ENCODE measurements at places on chromosomes 5 and 9. TPM values are rescaled to one million over a fixed set of nuclear protein-coding genes. Genes with fewer than 3 reads are reported as not detected.

GRCh38 chr9:95840074-95840473 is 35.4 kb upstream of the ERCC6L2 start:
- DNase-seq = no peak

DNA sequence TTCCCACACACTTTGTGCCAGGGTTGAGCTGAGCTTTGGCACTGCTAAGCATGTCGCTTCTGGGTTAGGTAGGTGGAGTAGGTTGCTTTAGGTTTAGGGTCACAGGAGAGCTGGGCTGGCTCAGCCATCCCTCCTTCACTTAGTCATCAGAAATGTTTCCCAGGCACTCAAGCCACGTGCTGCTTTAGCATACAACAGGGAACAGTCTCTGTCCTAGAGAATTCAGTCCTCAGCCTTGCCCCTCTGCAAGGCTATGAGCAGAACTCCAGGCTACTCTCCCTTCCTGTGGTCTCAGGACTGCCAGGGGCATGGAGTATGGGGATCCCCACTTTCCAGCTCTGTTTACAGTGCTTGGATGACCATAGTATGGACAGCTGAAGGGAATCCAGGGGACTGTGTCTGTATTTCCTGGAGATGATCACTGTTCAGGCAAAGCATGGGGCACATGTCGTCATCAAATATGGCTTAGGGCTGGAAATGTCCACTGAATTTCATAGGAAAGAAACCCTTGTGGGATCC is 7.5 kb upstream of the ANKRD33B start:
- no peak for DNase-seq

DNA sequence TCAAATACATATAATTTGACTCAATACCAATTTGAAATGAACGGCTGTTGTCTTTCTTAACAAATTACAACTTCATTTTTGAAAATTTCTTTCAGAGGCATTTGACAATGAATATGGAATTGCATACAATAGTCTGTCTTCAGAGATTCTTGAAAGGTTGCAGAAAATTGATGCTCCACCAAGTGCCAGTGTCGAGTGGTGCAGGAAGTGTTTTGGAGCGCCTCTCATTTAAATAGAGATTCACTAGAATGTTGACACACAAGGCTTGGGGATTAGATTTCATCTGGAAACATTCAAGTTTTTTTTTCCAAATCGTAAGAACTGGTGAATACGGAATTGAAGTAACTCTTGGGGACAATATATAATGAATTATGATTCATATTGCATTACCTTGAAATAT is 8.1 kb downstream of the RPS6 start:
- DNase-seq = no peak

GRCh38 chr9:129256959-129257713 is 79.1 kb upstream of the IER5L start:
- peak; percentile 29 for DNase-seq

GRCh38 chr9:109781086-109781485 is 1.1 kb downstream of the PALM2AKAP2 start:
- DNase-seq = no peak

DNA sequence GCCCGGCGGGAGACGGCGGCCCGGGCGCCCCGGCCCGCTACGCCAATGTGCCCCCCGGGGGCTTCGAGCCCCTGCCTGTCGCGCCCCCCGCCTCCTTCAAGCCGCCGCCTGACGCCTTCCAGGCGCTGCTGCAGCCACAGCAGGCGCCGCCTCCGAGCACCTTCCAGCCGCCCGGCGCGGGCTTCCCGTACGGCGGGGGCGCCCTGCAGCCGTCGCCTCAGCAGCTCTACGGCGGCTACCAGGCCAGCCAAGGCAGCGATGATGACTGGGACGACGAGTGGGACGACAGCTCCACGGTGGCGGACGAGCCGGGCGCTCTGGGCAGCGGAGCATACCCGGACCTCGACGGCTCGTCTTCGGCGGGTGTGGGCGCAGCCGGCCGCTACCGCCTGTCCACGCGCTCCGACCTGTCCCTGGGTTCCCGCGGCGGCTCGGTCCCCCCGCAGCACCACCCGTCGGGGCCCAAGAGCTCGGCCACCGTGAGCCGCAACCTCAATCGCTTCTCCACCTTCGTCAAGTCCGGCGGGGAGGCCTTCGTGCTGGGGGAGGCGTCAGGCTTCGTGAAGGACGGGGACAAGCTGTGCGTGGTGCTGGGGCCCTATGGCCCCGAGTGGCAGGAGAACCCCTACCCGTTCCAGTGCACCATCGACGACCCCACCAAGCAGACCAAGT is 723 bp downstream of the SNX18 start:
- DNase-seq = peak; percentile 68

DNA sequence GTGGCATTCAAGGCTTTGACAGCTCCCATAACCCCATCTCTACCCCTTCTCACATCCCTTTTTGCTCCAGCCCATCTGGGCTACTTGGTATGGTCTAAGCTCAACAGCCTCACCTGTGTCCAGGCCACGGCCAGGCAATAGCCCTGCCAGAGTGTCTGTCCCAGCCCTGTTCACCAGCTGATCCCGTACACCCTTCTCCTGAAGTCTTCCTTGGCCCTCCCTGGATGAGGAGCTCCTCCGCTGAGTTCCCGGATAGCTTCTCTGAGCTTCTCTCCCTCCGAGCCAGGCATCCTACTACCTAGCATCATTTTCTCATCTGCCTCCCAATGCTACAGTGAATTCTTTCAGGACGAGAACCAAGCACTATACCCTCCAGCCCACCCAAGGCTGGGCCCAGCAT is 208.2 kb downstream of the DAB2IP start:
- no peak for DNase-seq

DNA sequence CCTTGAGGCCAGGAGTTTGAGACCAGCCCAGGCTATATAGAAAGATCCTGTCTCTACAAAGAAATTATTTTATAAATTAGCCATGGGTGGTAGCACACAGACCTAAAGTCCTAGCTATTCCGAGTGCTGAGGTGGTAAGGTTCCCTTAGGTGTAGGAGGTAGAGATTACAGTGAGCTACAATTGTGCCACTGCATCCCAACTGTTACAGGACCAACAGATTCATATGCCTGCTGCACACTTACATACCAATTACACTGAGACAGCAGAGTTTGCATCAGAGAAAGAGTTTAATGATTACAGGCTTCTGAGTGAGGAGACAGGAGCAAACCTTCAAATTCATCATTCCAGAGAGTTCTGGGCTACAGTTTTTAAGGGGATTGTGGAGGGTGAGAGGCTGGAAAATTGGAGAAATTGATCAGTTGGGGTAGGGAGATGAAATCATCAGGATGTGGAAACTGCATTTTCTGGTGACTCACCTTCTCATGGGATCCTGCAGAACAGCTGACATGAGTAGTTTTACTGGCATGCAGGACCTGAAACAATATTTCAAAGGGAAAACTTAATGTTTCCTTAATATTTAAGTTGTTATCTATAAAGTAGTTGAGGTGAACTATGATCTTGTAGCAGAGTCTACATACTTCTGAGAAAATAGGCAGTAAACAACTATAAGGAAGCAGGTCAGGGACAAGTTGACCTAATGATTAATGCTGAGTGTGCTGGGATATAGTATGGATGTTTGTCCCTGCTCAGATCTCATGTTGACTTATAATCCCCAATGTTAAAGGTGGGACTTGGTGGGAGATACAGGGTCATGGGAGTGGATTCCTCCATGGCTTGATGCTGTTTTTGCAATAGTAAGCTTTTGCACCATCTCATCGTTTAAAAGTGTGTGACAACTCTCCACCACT is 54.7 kb downstream of the ANXA2R start:
- DNase-seq = no peak

- no peak for DNase-seq
Measured at GRCh38 chr5:173274771-173275170, 39.8 kb upstream of the NKX2-5 start.

GRCh38 chr5:168076561-168076991 is 214.9 kb upstream of the WWC1 start:
- DNase-seq = no peak

DNA sequence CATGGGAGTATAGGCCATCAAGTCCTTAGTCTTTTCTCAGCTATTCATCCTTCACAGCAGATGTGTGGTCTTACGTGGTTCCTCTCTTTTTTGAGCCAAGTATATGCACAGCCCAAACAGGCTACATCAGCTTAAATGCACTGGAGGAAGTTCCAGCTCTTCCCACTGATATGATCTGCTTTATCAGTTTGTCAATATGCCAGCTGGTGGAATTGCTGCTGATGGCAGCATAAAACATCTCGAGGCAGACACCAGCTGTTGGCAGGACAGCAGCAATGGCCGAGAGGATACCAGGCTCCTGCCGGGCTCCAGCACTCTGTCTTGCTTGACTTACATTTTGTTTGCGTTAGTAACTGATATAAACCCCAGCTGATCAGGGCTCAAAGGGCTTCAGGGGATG is 143.4 kb downstream of the TENT4A start:
- no peak for DNase-seq

DNA sequence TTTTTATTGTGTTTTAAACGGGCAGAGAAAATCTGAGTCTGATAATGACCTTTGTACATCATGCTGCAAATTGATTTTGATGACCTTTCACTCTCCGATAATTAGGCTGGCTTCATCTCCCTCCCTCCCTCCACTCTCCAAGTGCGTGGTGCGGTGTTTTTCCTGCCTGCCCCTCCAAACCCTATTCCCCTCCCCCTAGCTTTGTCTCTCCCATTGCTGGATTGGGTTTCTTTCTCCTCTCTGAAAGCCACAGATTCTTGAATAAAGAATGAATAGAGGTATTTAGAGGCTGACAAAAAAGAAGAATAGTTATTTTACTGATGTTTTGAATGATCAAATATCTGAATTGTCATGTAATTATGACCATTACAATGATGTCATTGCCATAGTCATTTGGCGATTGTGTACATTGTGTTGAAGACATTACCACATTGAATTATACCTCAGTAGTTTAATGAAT is 571.1 kb upstream of the ZNF608 start:
- DNase-seq = no peak

- no peak for DNase-seq
Measured at GRCh38 chr5:28809811-28810750, 1771.7 kb upstream of the CDH9 start.

DNA sequence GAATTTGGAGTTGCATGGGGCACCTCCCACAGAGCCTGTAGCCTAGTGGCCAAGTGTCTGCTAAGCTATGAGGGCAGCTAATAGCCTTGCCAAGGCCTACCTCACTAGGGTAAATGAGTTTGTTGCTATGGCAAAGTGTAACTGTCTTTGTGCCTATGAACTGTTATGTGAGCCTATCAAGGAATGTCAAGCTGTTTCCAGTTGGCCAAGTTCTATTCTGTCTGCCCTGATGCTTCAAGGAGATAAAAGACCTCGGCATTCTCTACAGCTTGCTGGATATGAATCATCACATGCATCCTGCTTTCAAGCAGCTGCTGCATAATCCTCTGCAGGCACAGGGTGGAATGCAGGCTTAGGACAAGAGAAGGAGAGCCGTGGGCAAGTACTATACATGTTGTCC is 69.8 kb upstream of the CCDC112 start:
- no peak for DNase-seq

DNA sequence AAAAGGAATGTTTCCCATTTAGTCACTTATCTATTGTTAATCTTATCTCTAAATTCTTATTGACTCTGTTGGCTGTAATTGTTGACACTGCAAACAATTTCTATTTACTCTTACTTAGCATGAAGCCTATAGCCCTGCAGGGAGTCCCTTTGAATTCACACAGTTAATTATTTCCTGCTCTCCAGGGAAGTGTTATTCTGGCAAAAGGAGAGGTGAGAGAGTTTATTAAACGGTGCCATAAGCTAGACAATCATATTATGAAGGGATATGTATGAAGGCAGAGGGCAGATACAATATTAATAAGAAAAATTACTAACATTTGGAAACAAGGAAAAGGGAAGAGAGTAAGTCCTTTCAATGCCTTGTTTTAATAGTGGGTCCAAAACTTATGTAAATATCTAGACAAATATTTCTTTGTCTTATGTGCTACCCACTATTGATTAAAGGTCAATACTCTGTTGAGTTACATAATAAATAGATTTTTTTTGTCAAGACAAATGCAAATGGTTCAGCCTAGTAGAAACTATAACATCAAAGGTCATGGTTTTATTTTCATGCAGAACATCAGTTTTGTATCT is 107.1 kb downstream of the CDH18 start:
- no peak for DNase-seq

- DNase-seq = peak; percentile 29
Measured at GRCh38 chr5:166441-167372, 24.6 kb upstream of the LRRC14B start.

DNA sequence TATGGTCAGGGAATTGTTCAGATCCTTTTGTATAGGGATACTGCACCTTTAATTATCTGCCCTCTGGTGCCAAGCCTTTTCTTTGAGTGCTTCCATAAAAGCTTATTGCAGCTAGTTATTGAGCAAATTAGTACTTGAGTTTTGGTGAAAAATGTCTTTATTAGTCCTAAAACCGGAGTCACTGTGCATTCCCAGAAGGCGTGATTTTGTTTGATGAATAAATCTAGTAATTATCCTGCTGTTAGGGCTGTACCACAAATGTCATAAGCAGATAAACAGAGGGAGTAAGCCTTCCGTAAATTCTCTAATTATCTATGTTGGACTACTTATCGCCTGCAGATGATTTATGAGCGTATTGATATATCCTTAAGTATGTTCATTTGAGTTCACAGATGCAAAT is 620.7 kb upstream of the ARRDC3 start:
- DNase-seq = no peak

DNA sequence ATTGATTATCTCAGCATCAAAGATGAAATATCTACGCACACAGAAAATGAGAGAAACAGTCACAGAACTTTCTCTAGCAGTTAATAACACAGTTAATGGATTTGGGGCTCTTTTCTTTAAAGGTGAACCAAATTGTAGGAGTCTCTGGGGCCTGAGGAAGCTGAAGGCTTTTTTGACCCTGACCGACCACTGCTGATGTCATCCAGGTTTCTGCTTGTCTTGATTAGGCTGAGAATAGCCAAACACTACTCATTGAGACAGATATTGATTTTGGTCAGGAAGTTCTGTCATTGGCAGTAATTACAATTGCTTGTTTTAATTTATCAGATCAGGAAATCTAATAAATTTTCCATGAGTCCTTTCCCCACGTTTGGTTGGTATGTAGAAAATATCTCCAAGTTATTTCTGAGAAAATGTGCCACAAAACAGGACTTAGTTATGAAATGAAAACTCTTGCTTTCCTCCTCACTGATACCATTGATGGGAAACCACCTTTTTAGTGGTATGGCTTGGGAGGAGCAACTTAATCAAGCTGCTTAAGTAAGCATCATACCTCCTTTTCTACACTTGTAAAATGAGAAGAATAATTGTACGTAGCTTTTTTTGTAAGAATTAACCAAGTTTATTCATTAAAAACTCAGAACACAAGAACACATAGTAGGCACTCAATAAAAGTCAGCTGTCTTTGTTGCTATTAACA is 19.7 kb downstream of the CARTPT start:
- no peak for DNase-seq

Gene CCDC192
- polyA plus RNA-seq = 0.91 TPM

Gene CCL27
- not detected for polyA plus RNA-seq

Gene BARX1
- not detected for polyA plus RNA-seq

Gene OSMR
- polyA plus RNA-seq = 47.9 TPM

Gene SV2C
- polyA plus RNA-seq = 0.13 TPM

Gene PCDHGB6
- 7.0 TPM for polyA plus RNA-seq

Gene TNC
- polyA plus RNA-seq = 1.9 TPM

Gene AGXT2
- 0.15 TPM for polyA plus RNA-seq

Gene NOL6
- 14.5 TPM for polyA plus RNA-seq

Gene GLRA1
- polyA plus RNA-seq = not detected

Gene CORO2A
- 0.33 TPM for polyA plus RNA-seq

Gene EPB41L4B
- polyA plus RNA-seq = 8.3 TPM

Gene LSM11
- 5.5 TPM for polyA plus RNA-seq

Gene GLDC
- 0.07 TPM for polyA plus RNA-seq

Gene KIAA0825
- 1.5 TPM for polyA plus RNA-seq

Gene LECT2
- polyA plus RNA-seq = not detected

Gene LIFR
- 17.3 TPM for polyA plus RNA-seq

Gene TBCA
- polyA plus RNA-seq = 283 TPM

Gene SPACA9
- polyA plus RNA-seq = 8.2 TPM

Gene CTSL
- polyA plus RNA-seq = 161 TPM
